WERI-Rb-1 (cell line): ENCODE measurements at places on chromosomes 2 and 18.

GRCh38 chr2:96509114-96509846, 4.1 kb upstream of the NEURL3 start:
- peak; percentile 89 for DNase-seq

DNA sequence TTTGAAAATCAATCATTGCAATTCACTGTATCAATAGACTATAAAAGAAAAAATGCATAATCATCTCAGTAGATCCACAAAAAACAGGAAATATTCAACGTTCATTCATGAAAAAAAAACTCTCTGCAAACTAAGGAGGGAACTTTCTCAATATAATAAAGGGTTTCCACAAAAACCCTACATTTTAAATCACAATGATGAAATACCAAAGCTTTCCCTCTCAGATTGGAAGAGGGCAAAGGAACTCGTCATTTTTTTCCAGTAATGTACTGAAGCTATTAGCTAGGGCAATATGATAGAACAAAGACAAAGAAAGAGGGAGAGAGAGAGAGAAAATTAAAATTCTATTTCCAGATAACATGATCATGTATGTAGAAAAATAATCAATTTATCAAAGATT, 167.1 kb upstream of the RBMS1 start:
- DNase-seq, result no peak

DNA sequence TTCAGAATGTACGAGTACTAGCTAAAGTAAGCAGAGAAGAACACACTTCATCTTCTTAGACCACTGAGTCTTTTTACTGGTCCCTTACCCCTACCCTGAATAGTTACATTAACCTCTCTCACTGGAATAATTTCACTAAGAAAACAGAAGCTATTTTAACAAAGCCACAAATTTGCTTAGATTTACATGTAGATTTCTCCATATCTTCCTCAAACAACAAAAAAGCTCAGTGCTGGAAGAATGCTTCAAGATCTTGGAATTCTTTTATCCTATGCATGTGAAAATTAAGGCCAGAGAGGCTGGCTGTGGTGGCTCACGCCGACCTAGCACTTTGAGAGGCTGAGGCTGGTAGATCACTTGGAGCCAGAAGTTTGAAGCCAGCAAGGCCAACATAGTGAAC, 35.2 kb downstream of the MOGAT1 start:
- no peak for DNase-seq

DNA sequence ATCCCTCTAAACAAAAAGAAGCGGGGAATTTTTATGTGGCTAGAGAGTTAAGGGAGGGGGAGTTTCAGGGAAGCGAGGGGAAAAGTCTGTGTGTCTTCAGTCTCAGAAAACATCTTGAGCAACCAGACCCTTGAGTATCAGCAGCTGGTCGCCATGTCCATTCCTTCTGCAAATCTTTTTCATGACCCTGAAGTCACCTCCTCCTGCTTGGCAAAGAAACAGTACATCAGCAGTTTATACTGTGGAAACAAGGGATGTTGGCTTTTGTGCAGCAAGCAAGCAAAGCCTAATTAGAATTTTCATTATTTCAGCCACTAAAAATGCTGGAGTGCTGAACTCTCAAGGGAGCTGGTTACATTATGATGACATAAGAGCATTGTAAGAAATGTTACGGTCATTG, 187.4 kb upstream of the SLC8A1 start:
- DNase-seq, result no peak

- no peak for DNase-seq
Observed at GRCh38 chr18:35953688-35954087, 18.8 kb upstream of the RMP24 start.

DNA sequence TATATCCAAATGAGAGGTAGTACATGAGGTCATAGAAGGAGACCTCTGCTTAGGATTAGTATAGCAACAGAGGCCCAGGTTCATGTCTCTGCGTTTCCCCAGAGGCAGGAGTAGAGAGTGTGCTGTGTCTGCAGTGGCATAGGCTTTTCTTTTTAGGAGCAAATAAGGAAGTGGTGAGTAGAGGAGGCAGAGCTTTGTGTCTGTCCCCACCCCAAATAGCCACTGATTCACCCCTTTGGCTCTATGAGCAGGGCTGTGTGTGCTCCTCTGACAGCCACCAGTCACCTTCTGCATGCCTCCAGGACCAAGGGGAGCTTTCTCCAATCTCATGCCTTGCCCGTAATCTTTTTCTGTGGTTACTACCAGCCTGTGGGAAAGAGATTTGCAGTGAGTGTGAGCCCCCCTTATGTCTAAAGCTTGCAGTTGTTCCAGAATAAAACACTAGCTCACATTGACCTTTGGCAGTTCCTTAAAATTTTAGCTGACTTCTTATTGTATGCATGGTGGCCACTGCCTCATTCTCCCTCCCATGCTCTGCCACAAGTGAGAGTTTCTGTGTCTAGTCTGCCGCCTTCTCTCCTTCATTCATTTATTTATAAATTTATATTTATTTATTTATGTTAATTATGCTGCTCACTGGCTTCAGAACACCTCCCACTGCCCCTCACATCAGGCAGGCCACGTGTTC, 23.5 kb upstream of the ELAC1 start:
- DNase-seq, result no peak

GRCh38 chr2:173407646-173408045, 53.0 kb downstream of the CDCA7 start:
- no peak for DNase-seq

- DNase-seq, result no peak
Observed at GRCh38 chr2:6764968-6765723, 100.6 kb downstream of the CMPK2 start.

DNA sequence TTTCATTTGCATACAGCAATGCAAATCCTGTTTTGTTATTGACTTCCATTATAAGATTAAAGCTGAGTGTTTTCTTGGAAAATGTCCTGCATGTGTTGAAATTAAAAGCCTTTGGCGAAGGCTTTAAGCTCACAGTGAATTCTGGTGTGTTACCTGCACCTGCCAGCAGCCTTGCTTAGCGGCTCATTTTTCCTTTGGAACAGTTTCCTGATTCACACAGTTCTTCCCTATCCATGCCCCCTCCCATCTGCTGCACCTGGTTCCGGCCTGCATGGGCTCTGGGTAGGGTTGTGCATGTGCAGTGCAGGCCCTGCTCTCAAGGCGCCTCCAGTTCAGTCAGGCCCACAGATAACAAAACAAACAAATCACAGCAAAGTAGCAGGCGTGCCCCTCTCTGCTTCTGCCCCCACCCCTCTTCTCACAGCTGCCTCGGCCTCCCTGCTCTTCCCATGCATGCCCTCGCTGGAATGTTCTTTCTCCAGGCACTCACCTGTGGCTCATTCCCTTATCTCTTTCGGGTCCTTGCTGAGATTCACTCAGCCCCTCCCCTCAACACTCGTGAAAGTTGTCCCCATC, 15.8 kb downstream of the MTCL1 start:
- DNase-seq, result no peak

DNA sequence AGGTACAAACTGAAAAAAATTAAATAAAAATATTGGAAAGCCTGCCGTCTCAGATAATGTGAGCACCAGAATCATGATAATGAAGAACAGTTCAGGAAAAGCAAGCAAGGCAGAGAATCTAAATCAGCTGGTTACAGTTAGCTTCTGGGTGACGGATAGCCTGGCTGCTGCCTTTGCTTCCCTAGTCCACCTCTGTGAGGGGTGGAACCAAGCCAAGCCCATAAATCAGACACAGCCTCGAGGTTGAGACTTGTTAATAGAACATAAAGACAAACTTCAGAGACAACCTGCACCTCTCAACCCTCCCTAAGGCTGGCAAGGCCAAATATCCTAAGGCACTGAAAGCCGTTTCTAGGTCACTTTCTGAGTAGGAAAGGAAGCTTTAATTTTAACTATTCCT, 334.7 kb upstream of the SLC39A10 start:
- no peak for DNase-seq

GRCh38 chr2:205990104-205990503, 95.9 kb downstream of the INO80D start:
- DNase-seq, result no peak

- DNase-seq, result no peak
Observed at GRCh38 chr18:55795101-55795669, 207.2 kb upstream of the TCF4 start.

DNA sequence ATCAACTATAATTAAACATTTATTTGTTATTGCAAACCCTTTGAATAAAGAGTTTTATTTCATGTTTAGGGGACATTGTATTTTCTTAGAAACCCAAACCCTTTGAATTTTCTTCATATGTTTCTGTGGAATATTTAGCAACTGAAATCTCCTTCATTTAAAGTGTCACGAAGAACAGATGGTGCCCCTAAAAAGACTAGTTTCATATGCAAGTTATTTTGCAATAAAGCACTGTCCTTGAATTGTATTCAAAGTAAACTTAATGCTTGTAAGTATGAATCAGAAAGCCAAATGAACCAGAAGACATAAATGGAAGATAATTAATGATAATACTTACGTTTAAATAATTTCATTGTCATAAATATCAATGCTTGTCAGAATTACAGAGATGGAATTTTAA, 151.9 kb upstream of the CWC22 start:
- no peak for DNase-seq

DNA sequence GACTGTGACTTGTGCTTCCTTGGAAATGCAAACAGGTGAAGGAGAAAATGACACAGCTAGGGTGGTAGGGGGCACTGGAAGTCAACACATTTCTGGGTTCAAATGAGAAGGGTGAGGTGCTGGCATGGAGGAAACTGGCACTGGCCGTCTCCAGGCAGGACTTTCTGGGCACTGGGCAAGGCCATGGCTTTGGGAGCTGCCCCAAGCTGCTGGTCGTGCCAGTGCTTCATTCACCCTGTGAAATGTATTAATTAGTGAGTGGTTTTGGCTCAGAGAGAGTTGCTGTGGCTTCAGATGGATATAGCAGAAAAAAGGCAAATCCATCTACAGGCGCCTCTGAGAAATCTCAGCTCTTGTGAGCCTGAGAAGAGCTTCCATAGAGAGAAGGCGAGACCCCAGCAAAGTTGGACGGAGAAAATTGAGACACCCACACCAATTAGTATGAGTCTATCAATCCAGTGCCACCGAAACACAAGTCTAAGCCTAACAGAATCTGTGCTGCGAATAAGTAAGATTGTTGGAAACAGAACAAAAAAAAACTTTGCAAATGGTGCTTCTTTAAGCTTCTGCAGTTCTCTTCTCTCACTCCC, 202.1 kb upstream of the TNP1 start:
- no peak for DNase-seq

DNA sequence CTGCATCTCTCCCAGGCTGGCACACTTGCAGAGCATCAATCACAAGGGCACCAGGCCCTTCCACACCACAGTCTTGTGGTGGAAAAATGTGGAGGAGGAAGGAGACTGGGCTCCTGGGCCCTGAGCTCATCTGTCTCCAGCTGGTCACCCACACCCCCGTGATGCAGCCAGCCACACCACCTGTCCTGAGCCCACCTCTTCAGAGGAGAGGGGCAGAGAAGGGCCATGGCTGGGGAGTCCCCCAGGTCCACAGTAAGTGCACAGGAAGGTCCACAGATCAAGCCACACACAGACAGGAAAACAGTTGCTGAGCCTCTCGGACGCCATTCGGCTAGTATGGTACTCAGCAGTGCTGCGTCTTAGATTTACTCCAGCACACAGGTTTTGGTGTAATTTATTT, 203.5 kb upstream of the SALL3 start:
- peak; percentile 2 for DNase-seq

DNA sequence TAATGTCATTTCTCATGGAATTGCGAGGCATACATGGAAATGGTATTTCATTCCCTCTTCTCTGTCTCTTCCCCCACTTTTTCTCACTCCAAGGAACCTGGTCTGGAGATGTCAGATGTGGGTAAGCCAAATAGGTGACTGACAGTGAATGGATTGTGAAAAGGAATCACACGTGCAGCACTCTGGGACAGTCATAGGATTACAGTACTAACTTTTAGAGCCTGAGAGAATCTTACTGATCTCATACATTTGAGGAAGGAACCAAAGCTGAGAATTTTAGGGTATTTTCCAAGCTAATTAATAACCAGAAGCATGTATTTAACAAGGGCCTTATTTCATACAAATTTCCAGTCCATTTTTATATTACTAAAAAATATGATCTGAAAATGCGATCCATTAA, 58.1 kb upstream of the ERBB4 start:
- no peak for DNase-seq

GRCh38 chr2:42340045-42340937, 20.7 kb downstream of the COX7A2L start:
- DNase-seq, result no peak

DNA sequence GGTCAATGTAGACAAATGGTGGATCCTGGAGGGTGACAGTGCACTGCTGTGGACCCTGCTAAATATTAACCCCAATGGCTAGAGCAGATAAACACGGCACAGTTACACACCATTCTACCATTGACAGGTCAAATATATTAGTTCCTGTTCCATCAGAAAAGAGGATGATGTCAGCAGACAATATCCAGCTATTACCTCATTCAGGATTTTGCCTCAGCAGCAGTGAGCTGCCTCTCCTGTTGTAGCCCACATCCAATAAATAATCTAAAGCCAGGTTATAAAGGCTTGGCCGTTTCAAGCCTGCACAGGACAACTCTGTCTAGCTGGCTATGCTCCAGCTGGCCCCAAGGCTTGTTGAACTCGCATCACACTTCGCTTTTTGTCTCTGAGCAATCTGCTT, 31.6 kb upstream of the NETO1 start:
- no peak for DNase-seq

- DNase-seq, result no peak
Observed at GRCh38 chr2:44931198-44931780, 10.2 kb upstream of the SIX3 start.

DNA sequence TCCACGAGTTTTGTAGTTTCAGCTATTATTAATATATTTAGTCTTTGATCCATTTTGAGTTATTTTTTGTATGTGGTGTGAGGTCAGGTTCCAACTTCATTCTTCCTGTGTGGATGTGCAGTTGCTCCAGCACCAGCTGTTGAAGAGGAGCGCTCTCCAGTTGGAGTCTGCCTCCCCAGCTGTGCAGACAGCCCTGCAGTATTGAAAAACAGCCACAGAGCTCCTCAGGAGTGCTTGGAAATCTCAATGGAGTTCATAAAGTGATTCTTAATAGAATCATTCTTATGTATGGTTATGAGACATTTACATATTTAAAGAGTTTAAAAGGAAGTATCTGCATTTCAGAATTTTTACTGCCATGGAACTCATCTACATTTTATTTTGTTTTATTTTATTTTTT, 17.3 kb downstream of the DGKD start:
- DNase-seq, result no peak

DNA sequence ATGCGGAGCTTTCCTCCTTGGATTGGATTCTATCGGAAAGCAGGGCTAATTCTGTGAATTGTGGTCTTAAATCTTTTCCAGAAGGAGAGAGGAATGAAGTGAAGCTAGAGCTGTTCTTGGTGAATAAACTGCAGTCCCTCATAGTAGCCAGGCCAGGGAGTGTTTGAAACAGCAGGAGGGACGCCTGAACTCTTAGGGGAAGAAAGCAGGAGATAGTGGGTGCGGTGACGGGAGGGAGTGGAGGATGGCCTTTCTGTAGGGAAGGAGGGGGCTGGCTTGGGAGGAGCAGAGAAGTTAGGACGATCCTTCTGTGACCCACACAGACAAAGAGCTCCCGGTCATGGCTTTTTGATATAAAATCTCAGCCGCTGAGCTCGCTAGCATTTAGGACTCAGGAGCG, 47.5 kb upstream of the KCNF1 start:
- no peak for DNase-seq
